ENCODE measurements at places on chromosomes 2 and 18. TPM values are rescaled to one million over a fixed set of nuclear protein-coding genes. Genes with fewer than 3 reads are reported as not detected.

- DNase-seq = no peak
Measured at GRCh38 chr2:46647041-46647440, 167.7 kb downstream of the TMEM247 start.

DNA sequence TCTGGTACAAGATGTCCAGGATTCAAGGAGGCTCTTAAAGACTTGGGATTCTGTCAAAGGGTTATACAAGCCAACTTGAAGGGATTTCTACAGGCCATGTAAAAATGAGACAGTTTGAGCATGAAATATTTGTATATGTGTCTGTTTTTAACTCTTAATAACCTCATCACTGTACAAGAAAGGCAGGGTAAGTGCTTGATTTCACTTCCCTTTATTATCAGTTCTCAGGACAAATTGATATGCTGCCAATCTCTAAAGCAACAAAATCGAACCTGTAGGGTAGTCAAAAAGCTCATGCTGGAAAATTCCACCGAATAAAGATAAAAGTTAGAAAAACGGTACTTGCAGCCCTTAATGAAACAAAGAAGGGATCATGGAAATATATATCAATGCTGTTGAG, 14.1 kb downstream of the COPS8 start:
- DNase-seq = no peak

DNA sequence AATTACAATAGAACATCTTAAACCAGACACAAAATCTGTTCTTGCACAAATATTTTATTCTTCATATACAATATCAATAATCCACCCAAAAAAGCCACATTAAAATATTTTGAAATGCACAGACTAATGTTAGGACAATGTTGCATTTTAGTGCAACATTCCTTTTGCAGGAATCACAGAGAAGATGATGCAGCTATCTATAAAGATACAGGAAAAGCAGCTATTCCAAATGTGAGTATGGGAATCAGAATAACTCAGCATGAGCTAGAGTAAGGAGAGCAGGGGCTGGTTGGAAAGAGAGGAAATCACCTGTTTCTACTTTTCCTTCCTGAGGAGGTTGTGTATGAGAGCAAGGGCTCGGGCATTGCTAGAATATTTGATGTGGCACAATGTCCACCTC, 4.8 kb downstream of the C2orf66 start:
- DNase-seq = no peak

- no peak for DNase-seq
Measured at GRCh38 chr2:54995553-54995952, 54.7 kb downstream of the RTN4 start.

- no peak for DNase-seq
Measured at GRCh38 chr2:145421841-145422240, 901.9 kb upstream of the ZEB2 start.

- DNase-seq = no peak
Measured at GRCh38 chr2:220949466-220949865, 622.6 kb downstream of the EPHA4 start.

GRCh38 chr2:23346029-23346428, 39.0 kb upstream of the KLHL29 start:
- DNase-seq = no peak

- DNase-seq = no peak
Measured at GRCh38 chr2:18047213-18047611, 168.7 kb downstream of the KCNS3 start.

- DNase-seq = peak; percentile 23
Measured at GRCh38 chr2:169507698-169508097, 1.8 kb upstream of the KLHL41 start.

DNA sequence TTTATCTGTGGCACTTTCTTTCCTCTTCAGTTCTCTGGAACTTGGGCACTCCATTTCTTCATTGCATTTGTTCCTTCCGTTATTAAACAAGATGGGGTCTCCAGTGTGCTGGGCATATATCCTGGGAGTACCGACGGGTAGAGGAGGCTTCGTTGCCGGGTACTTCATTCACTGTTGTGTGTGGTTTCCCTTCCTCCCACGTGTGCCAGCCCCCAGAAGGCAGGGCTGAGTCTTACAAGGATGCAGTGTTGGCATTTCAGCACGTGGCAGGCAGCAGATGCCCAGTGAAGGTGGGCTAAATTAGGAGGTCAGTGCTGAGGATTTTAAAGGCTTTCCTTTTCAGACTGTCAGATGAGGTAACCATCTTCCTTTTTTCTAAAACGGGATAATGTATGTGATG, 58.6 kb downstream of the MGAT5 start:
- no peak for DNase-seq

- no peak for DNase-seq
Measured at GRCh38 chr2:85864654-85865053, 24.1 kb downstream of the ST3GAL5 start.

DNA sequence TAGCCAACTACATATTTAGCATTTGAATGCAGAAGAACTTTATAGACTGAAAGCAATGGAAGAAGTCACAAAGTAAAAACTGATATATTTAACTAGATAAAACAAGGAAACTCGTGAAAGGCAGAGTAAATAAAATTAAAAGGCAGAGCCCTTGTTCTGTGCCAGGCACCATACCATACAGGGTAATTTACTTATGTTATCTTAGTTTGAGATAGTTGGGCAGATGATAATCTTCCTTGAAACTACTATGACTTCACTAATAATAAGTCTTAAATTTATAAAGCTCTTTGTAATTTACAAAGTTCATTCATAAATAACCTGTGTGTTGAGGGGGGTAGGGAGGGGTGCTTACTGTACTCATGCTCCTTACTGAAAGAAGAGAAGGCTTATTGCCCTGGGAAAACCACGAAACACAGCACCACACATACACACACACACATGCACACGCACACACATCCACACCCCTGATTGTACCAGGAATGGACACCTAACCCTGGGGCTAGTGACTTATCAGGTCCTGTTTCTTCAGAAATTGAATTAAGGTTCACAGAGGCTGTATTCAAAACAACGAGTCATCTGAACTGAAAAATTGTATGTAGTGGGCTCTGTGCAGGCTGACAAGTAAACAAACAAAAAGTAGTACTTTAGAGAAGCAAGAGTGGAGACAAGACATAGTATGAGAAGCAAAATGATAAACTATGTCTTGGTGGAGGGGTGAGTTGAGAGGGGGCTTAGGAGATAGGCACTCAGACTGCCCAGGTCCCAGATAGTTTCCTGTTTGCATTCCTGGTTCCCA, 38.1 kb downstream of the AGFG1 start:
- DNase-seq = peak; percentile 50

- no peak for DNase-seq
Measured at GRCh38 chr18:45155526-45155925, 459.8 kb upstream of the SLC14A2 start.

- peak; percentile 81 for DNase-seq
Measured at GRCh38 chr18:57803103-57803969, at the start of gene ATP8B1. Gene ATP8B1 (minus strand): TSS chr18:57803315. CDS start chr18:57731807, 71,508 bp downstream.

GRCh38 chr18:6598657-6599056, 130.9 kb upstream of the ARHGAP28 start:
- DNase-seq = no peak

- DNase-seq = no peak
Measured at GRCh38 chr2:145644820-145645302, 1124.9 kb upstream of the ZEB2 start.

- no peak for DNase-seq
Measured at GRCh38 chr2:105857076-105857740, 112.5 kb downstream of the NCK2 start.

DNA sequence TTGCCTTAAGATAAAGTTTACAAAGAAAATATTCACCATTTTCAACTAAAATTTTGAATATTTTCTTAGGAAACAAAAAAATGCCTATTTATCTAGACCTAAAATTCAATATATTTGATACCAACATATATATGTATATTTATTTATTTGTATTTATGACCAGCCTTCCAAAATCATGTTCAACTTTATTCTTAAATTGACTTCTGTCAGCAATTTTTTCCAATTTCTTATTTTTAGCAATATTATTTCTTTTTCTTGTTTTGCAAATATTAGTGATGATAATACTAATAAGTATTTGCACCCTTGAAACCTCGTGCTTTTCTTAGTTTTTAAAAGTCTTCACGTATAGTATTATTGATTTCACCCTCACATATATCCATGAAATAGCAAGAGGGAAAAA, 68.2 kb upstream of the PHLPP1 start:
- DNase-seq = no peak

DNA sequence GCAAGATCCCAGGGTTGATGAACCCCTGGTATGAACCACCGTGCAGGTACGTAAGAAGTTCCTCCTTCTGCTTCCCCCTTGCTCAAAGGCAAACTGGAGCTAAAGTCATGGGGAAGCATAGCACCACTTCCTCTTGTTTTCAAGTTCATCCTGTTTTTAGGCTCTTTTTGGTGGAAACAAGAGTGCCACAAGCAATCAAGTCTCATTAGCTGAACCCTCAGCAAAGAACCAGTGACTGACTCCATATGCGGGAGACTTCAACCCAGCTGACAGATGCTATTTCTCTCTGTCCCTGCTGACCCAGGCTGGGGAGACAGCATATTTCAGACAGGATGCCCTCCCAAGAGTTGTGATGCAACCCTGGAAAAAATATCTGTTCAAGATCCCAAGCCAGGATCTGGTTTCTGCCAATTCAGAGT, 47.7 kb downstream of the BCL2 start:
- DNase-seq = no peak

DNA sequence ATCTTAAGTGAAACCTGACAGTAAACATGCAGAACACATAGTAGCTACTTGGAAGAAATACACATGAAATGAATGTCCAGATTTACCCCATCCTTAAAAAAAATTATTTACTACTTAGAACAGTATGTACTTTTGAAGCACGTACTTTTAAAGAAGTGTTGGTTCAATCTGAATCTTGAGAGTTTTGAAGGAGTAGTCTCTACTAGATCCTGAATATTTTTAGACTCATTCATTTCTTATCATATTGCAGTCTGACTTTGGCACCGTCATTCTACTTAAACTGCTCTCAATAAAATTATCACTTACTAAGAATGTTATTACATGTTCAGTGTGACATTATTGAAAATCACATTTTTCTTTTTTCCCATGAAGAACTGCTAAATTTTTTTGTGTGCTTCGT, 187.8 kb downstream of the DPP4 start:
- no peak for DNase-seq

GRCh38 chr2:143476336-143477087, 347.3 kb downstream of the ARHGAP15 start:
- no peak for DNase-seq

GRCh38 chr2:158967114-158967730, 1.2 kb upstream of the TANC1 start:
- DNase-seq = no peak

DNA sequence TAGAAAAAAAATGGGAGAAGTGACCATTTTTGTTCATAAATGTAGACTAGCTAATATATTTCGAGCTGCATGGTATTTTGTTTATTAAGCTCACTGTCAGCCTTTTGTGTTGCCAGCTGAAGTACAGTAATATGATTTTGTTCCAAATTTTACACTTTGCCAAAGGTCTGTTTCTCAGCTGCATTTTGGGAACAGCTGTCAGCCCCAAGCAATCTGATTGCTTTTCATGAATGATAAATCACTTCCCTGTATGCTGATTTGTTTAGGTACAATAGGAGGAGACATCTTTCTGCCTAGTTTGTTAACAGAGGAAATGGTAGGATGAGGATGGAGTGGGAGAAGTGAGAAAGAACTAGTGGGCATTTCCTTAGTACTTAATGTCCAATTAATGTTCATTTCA, 79.3 kb downstream of the NABP1 start:
- no peak for DNase-seq

GRCh38 chr2:130891966-130892365, 55.3 kb downstream of the ARHGEF4 start:
- no peak for DNase-seq

DNA sequence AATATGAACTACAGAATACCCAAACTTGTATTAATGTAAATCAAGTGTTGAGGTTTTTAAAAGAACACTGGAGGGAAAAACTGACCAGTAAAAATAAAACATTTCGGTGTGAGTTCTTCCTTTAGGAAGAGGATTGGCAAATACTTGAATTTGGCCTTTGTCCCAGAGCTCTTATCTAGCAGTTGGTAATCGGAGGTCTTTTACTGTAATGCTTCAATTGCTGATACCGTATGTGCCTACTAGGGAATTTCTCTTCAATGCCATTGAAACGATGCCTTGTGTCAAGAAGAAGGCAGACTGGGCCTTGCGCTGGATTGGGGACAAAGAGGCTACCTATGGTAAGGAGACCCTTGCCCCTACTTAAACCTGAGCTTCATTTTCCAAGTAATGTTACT, 4.1 kb downstream of the RRM2 start:
- no peak for DNase-seq

GRCh38 chr2:226887940-226888339, 52.1 kb downstream of the RHBDD1 start:
- DNase-seq = no peak

- DNase-seq = no peak
Measured at GRCh38 chr2:105769504-105769903, 24.8 kb downstream of the NCK2 start.

GRCh38 chr2:120873958-120874887, 138.6 kb downstream of the GLI2 start:
- DNase-seq = no peak

- no peak for DNase-seq
Measured at GRCh38 chr2:46925474-46926351, 10.1 kb upstream of the MCFD2 start.

GRCh38 chr2:79977792-79978191, 326.8 kb downstream of the LRRTM1 start:
- DNase-seq = no peak

The TUBB8B gene
- total RNA-seq = not detected

The ASB18 gene
- total RNA-seq = not detected

The IFIH1 gene
- 8.5 TPM for total RNA-seq

The MAP2 gene
- 50.1 TPM for total RNA-seq

The CHRNG gene
- total RNA-seq = not detected

The CABLES1 gene
- total RNA-seq = 1.3 TPM

The GCKR gene
- total RNA-seq = 6.0 TPM

The TMEM37 gene
- 3.5 TPM for total RNA-seq

The ADAM23 gene
- 4.4 TPM for total RNA-seq

The PTPRM gene
- total RNA-seq = 3.7 TPM

The TEKT4 gene
- total RNA-seq = not detected

The ST8SIA5 gene
- not detected for total RNA-seq

The SERPINB13 gene
- not detected for total RNA-seq

The SEH1L gene
- 49.3 TPM for total RNA-seq

The RGPD4 gene
- total RNA-seq = not detected

The GALNT14 gene
- total RNA-seq = 251 TPM

The KLHL41 gene
- total RNA-seq = not detected

The AQP12A gene
- total RNA-seq = not detected

The NEURL3 gene
- total RNA-seq = 29.6 TPM

The ST6GAL2 gene
- not detected for total RNA-seq

The REG3G gene
- total RNA-seq = not detected

The ANKRD53 gene
- total RNA-seq = not detected

The AQP12B gene
- total RNA-seq = not detected
